ENCODE measurements at places on chromosomes 5 and 9.

DNA sequence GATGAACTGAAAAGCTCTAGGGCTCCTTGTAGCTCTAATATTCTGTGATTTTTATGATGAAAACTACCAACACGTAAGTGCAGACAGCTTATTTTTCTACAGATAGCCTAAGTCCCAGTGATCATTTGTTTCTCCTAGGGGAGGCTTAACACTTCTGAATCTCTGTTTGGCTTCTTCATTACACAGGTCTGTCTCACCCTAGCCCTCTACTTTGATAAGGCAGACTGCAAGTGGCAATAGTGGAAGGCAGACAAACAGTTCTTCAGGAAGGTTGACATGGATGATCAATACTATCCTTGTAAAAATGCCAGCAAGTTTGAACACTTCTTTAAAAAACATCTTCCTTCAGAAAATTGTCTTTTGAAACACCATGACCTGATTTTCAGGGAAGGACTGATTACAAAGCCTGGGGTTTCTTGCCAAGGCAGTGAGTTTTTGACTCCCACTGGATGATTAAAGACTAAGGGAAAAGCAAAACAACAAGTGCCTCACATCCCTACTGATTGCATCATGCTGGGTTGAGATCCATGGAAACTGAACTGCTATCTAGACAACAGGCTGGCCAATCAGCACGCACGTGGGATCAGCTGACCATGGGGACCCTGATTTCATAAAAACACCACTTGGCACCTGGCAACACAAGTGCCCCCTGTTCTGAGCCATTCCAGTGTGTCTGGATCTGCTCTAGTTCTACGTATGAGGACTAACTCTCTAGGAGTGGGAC lies 212.2 kb downstream of the SMARCA2 start:
- DNase-seq, result no peak

DNA sequence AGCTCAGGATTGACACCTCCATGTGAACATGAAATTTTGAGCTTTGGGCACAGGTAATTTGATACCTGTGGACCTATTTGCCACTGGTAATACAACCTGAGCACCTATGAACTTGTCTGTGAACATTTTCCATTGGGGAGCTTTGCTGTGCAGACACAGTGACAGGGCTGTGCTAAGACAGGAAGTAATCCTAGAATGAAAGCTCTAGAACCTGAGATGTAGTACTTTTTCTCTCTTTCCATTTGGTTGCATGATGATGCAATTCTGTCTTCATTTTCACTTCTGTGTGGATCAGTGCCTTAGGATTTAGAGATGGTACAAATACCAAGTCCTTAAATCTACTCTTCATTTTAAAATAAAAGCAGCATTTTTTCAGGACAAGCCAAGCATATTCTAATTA lies 216.9 kb downstream of the NR3C1 start:
- no peak for DNase-seq

- peak; percentile 5 for DNase-seq
Observed at GRCh38 chr5:45454114-45454513, 242.1 kb downstream of the HCN1 start.

- peak; percentile 14 for DNase-seq
Observed at GRCh38 chr5:103216137-103216536, 42.4 kb upstream of the MACIR start.

GRCh38 chr5:1319436-1320256 lies 24.8 kb upstream of the TERT start:
- no peak for DNase-seq

All from hematopoietic multipotent progenitor cell treated with erythropoietin and hydrocortisone succinate and interleukin-3 and kit ligand, for 4 days (in vitro differentiated cells).